ENCODE measurements at places on chromosomes 2 and 18. TPM values are rescaled to one million over a fixed set of nuclear protein-coding genes. Genes with fewer than 3 reads are reported as not detected.

DNA sequence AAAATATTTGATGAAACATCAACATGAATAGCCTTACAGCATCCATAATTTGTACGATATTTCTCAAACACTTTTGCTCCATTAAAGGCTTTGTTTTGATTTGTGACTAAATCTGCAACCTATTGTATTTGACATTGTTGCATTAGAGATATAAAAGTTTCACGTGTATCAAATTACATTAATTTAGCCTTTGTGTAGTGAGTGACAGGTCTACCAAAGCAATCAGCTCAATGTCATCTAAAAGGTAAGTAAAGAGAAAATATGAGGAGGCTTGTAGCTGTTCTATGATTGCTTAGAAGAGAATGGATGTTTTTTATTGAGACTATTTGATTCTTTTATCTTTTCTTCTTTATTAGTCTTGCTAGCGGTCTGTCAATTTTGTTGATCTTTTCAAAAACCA, 430.2 kb downstream of the GALR1 start:
- no peak for DNase-seq

GRCh38 chr18:59468821-59469220, 109.8 kb upstream of the LMAN1 start:
- no peak for DNase-seq

GRCh38 chr2:141707486-141707885, 423.3 kb downstream of the LRP1B start:
- DNase-seq: no peak

GRCh38 chr2:158726911-158727592, 68.1 kb upstream of the DAPL1 start:
- DNase-seq: no peak

DNA sequence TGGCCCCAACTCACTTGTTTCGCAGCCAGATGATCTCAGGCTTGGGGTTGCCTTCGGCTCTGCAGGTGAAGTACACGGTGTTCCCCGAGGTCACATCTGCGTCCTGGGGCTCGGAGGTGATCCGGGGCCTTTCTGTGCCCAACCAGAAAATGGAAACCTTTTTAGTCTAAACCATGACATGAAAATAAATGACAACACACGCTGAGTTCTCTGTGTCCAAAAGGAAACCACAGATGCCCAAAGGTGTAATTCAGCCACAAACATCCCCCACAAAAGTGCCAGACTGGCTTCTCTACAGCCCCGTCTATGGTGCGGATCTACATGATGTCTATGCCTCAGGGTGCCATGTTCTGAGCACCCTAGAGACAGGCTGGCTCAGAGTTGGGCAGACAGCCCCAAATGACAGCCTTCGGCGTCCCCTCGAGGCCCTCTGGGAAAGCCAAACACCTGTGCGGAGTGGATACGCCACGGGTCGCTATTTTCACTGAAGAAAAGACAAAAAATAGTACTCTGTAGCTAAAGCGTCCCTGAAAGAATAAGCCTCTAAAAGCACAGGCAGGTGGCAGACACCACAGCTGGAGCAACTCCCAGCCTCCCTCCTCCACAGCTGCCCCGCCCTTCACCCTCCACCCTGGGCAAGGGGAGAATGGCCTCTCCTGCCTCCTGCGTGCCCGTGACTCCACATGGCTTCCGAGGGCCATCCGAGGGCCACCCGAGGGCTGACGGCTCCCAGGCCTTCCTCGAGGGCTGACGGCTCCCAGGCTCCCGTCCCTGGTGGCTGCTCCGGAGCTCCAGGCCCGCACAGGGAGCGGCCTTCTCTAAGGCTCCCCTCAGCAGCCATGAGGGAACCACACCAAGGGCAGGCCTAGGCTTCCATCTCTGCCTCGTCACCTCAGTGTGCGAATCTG, 67.1 kb downstream of the PXDN start:
- no peak for DNase-seq

AGAP1 gene
- total RNA-seq: 10.6 TPM

VAMP8 gene
- 2.1 TPM for total RNA-seq

GRCh38 chr2:24421668-24422067, 61.3 kb upstream of the ITSN2 start:
- DNase-seq: peak; percentile 63

SPATS2L gene
- 50.1 TPM for total RNA-seq

NMUR1 gene
- 0.50 TPM for total RNA-seq

- peak; percentile 63 for DNase-seq
Measured at GRCh38 chr2:182406221-182406620, 20.6 kb downstream of the PDE1A start.

DNA sequence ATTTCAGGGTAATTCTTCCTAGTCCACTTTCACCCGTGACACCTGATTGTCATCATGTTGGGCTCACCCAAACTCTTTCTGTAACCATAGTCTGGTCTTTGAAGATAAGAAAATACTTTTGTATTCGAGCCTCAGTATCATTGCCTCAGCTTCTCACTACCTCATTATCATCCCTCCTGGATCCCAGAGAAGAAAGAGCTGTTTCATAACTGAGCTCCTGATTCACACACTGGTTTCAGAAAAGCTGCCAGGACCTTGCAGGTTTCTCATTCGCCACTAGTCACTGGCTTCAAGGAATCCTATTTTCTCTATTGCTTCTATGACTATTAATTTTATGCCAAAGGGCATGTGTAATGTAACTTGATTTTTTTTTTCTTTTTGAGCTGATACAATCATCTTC, 2.9 kb upstream of the CRIM1 start:
- DNase-seq: no peak

DNA sequence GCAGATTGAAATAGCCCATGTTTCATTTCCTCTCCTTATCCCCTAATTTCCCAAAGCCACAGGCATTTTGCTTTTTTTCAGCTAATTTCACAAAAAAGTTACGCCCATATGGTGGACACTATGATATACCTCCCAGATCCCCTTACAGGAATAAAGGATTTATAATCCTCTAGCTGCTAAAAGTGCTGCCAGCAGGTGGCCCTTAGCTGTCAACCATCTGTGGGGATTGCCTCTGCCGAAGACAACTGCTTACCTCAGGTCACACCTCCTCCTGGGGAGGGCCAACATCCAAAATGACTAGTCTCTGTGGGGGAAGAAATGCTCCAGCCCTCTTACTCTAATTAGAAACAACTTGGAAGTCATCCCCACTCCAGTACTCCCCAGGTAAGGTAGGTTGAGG, 61.0 kb upstream of the EPB41L3 start:
- no peak for DNase-seq

GRCh38 chr2:23531280-23531679, 146.3 kb downstream of the KLHL29 start:
- DNase-seq: no peak

DNA sequence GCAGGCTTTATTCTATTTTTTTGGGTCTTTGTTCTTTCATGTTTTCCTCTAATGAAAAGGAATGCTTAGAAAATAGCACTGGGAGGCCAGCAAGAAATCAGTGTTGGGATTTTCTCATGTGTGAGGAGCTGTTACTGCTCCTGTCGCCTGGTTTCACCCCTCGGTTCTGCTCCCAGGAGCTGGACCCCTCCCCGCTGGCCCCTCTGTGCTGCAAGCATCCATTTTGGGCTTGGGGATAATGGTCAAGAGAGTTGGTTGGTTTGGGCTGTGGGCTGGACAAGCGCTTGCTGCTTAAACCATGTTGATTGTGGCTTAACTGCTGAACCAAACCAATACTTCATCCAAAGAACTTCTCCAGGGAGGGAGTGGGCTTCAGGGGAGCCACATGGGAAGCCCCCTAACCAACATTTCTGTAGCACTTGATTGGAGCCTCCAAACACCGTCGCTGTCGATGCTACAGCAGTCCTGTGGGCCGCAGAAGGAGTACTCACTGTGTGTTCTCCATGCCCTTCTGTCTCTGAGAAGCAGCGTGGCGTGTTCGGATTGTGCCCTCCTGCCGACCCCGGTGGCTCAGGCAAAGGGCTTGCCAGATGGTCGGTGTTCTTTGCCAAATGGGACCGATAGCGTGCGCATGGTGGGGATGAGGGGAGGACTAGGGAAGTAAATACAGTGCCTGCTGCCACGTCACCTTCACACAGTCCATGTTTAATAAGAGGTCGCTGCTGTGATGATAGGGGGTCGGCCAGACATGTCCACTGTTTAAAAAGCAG, 40.0 kb downstream of the AGAP1 start:
- no peak for DNase-seq

DNA sequence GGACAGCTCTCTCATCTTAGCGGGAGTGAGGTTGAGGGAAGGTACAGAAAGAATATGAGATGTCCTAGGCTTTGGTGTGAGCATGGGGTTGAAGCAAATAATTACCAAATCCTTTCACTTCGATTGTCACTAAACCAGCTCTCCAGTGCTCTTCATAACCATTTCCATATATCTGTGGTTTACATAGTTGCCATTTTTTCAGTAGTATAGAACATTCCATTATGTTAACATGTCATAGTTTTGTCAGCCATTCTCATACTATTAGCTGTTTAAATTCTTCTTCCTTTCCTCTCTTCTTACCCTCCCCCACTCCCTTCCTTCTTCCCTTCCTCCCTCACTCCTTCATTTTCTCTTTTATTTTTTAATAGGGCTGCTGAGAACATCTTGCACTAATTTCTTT, 205.9 kb downstream of the BABAM2 start:
- DNase-seq: peak; percentile 22

PSMA8 gene
- not detected for total RNA-seq

GNAL gene
- total RNA-seq: 0.77 TPM

- peak; percentile 74 for DNase-seq
Measured at GRCh38 chr2:55163274-55163721, 68.8 kb downstream of the CLHC1 start.

- DNase-seq: no peak
Measured at GRCh38 chr2:137165968-137166367, 400.6 kb downstream of the THSD7B start.

GRCh38 chr2:204353823-204354222, 191.5 kb upstream of the PARD3B start:
- DNase-seq: peak; percentile 10

CSRNP3 gene
- total RNA-seq: 0.66 TPM

CNTNAP5 gene
- total RNA-seq: not detected

KCNE4 gene
- total RNA-seq: 11.0 TPM

DNA sequence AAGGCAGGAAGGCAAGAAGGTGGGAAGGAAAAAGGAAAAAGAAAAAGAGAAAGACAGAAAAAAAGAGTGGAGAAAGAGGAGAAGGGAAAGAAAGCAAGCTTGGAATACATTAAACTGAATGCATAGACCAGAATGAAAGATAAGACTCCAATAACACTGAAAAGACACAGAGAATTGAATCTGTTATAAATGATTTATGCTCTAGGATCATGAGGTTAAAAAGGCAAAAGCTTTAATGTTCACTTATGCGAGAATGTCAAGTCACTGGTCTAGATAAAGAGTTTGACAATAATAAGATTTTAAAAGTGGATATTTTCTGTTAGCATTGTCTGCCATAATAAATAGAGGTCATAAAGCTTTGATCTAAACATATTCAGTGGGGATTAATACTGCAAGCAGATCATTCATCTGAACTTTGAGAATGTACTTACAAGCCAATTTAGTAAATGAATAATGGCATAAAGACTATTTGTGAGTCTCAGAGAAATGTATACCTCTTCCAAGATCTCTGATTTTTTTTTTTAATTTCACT, 1069.2 kb upstream of the SLC39A10 start:
- no peak for DNase-seq

GRCh38 chr2:18265614-18266586, 294.6 kb downstream of the RDH14 start:
- DNase-seq: no peak

DNA sequence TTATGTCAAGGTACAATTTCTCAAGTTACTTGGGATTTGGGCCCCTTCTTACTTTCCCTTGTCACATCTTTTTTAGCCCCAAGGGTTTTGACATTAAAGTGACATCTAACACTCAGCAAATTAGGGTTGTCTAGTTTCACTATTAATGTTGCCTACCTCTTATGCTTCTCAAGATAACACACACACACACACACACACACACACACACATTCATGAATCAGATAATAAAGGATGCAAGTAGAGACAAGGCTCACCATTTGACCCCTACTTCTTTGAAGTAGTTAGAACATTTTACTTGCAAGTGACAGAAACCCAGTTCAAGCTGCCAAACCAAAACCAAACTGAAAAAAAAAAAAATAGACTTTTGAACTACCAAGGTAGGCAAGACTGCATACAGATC, 138.8 kb downstream of the TRIB2 start:
- peak; percentile 65 for DNase-seq

CMPK2 gene
- 0.26 TPM for total RNA-seq

- DNase-seq: no peak
Measured at GRCh38 chr2:233312874-233313273, 5.3 kb downstream of the SAG start.

TBR1 gene
- total RNA-seq: not detected
